ENCODE measurements at places on chromosomes 2 and 18.

GRCh38 chr18:78821396-78821795 is 158.2 kb upstream of the SALL3 start:
- no peak for DNase-seq

- no peak for DNase-seq
Measured at GRCh38 chr2:85162746-85163301, 29.6 kb downstream of the TCF7L1 start.

GRCh38 chr2:75729861-75730260 is 19.1 kb upstream of the GCFC2 start:
- DNase-seq: no peak

GRCh38 chr2:240582781-240583180 is 3.8 kb upstream of the CAPN10 start:
- DNase-seq: no peak
